Activated naive CD8-positive, alpha-beta T cell treated with anti-CD3 and anti-CD28 coated beads, Interleukin-2, amount 50 U/mL, for 16 hours (primary cell): ENCODE measurements at places on chromosomes 6 and 20.

- DNase-seq: no peak
Measured at GRCh38 chr20:19001177-19001576, 187.6 kb downstream of the SCP2D1 start.

- DNase-seq: no peak
Measured at GRCh38 chr6:35496841-35497570, at the start of gene TEAD3. Gene TEAD3, minus strand, starts transcription at chr6:35497079.

DNA sequence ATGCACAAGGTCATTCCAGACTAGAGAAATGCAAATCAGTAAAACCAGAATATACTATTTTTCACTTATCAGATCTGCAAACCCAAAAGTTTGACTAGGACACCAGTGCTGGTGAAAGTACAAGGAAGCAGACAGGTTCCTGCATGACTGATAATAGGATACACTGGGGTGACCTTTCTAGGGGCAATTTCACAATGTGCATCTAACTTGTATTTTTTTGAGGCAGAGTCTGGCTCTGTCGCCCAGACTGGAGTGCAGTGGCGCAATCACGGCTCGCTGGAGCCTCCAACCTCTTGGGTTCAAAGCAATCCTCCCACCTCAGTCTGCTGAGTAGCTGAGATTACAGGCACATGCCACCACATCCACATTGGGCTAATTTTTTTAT lies 11.4 kb downstream of the COMMD7 start:
- no peak for DNase-seq

DNA sequence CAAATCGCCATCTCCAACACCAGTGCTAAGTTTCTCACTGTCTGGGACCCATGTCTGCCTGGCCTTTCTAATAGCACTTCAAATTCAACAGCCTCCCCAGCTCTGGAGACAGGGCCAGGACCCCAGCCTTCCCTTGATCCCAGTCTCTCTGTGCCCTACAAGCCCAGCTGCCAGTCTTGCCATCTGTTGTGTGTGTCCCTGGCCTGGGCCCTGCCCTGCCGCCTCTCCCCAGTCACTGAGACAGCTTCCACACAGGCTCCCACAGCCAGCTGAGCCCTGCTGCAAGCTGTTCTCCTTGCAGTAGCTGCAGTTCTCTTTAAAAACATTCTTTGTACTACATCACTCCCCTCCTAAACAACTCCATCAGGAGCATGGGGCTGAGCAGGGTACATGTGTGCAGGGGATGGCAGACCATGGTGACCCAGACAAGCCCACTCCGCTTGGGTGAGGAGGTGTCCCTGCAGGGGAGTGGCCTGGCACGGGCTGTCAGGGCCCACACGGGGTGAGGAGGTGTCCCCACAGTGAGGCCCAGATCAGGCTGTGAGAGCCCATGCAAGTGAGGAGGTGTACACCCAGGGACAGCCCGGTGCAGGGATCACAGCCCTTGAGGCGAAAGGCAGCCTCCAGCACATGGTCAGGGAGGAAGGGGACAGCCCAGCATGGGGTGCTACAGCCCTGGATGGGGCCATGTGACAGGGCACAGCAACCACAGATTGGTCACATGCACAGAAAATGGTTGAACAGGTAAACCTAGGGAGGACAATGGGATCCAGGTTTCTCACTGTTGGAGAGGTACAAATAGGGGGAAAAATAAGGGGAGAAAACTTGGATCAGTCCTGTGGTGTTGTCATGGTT lies 16.2 kb downstream of the CST7 start:
- no peak for DNase-seq

GRCh38 chr6:139881236-139881635 lies 506.8 kb upstream of the CITED2 start:
- no peak for DNase-seq

DNA sequence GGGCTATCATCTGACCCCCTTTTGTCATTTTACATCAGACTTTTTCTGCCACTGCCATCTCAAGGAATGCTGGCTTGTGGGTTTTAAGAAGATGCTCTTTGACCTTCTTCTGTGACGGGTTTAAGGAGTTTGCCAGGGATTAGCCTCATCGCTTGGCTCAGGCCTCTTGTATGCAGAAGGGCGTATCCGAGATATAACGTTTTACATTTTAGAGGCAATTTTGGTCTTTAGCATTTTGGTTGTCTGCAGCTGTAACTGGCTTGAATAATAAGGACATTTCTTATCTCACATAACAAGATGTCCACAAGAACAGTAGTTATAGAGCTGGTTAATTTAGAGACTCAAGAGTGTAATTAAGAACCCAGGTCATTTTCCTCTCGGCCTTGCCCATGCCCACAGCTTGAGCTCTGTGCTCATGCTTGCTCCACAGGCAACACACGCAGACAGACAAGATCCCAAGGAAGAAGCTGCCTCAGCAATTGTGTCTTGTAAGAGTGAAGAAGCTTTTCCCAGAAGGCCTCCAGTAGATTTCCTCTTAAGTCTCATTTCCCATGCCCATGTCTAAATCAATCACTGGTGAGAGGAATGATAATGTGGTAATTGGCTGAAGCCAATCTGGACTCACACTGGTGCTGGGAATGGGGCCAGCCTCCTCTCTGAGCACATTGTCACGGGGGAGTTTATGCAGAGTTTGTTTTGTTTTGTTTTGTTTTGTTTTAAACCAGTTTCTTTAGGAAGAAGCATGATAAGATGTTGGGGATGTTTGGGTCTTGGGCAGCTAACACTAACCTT lies 36.8 kb downstream of the PTCHD4 start:
- DNase-seq: no peak

- no peak for DNase-seq
Measured at GRCh38 chr20:46700481-46700880, 9.0 kb upstream of the SLC2A10 start.

DNA sequence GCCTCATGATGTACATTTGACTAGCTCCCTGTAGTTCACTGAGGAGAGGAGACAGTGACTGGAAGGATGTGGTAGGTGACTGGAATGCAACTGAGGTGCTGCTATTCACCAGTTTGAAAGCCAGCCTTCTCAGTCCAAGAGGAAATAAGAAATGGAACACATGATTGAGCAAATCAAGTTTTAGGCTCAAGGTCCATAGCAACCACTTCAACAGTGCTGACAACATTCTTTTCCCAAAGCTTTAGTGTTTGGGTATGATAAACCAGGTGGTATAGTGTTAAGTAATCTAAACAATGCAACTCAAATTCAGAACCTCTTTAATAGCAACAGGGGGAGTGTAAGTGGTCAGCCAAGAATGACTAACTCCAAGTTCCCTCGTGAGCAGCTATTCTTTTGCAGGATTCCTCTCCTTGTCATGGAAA lies 9.2 kb downstream of the ZHX3 start:
- no peak for DNase-seq

DNA sequence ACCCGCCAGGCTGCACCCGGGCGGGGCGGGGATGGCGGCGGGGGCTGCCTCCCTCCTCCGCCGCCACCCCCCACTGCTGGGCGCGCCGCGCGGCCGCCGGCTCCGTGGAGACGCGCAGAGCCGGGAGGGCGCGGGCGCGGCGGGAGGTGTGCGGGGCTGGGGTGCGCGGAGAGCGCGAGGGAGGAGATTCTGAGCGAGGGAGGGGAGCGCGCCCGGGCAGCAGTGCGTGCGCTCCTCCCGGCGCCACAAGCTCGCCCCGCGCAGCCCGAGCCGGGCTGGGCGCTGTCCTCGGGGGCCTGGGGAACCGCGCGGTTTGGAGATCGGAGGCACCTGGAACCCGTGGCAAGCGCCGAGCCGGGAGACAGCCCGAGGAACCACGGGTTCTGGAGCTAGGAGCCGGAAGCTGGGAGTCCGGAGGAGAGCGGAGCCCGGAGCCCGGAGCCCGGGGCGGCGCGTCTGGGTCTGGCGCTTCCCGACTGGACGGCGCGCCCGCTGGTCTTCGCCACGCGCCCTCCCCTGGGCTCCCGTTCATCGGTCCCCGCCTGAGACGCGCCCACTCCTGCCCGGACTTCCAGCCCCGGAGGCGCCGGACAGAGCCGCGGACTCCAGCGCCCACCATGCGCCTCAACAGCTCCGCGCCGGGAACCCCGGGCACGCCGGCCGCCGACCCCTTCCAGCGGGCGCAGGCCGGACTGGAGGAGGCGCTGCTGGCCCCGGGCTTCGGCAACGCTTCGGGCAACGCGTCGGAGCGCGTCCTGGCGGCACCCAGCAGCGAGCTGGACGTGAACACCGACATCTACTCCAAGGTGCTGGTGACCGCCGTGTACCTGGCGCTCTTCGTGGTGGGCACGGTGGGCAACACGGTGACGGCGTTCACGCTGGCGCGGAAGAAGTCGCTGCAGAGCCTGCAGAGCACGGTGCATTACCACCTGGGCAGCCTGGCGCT lies at the start of gene NTSR1:
Gene NTSR1 (plus strand): TSS at position 246 of the 946 bp plus-strand sequence. CDS start 372 bp downstream, at position 618.
- no peak for DNase-seq

DNA sequence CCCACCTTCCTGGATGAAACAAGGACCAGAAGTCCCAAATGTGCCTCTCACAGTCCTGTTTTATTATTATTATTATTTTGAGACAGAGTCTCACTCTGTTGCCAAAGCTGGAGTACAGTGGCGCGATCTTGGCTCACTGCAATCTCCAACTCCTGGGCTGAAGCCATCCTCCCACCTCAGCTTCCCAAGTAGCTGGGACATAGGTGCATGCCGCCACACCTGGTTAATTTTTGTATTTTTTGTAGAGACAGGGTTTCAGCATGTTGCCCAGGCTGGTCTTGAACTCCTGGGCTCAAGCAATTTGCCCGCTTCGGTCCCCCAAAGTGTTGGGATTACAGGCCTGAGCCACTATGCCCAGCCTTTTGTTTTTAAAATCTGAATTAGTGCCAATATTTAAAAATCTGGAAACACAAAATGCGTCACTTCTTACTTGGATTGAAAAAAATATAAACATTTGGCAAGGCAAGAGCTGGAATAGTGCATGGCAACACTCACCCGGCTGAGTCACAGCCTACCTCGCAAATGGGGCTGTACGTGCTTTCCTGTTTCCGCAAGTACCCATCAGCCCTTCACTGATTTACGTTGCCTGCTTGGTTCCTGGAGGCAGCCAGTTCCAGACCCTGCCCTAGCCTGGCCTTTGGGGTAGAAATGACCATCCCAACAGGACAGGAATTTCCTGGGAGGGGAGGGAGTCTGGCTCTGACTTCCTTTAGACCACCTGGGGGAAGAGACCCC lies 6.3 kb downstream of the SDCBP2 start:
- DNase-seq: no peak
